ENCODE measurements at places on chromosomes 5 and 9. TPM values are rescaled to one million over a fixed set of nuclear protein-coding genes. Genes with fewer than 3 reads are reported as not detected.
A peak's percentile ranks its signal among the peaks of the same experiment; 100 is the strongest.

- H3K36me3 ChIP-seq: peaks cover 18% of the 10 kb centered on the region
- no peak overlapping the region for H3K27ac ChIP-seq
- DNase-seq: no peak
- no peaks in the 10 kb centered on the region for H3K27me3 ChIP-seq
- no peak overlapping the region for H3K4me3 ChIP-seq
Measured at GRCh38 chr5:36659411-36659810, 53.0 kb downstream of the SLC1A3 start.

- peak; percentile 32 for DNase-seq
- no peaks in the 10 kb centered on the region for H3K27me3 ChIP-seq
- H3K27ac ChIP-seq: no peak overlapping the region
- H3K36me3 ChIP-seq: no peaks in the 10 kb centered on the region
- H3K4me1 ChIP-seq: peaks cover 4% of the 10 kb centered on the region
Measured at GRCh38 chr5:99900302-99900852, 634.8 kb upstream of the FAM174A start.

DNA sequence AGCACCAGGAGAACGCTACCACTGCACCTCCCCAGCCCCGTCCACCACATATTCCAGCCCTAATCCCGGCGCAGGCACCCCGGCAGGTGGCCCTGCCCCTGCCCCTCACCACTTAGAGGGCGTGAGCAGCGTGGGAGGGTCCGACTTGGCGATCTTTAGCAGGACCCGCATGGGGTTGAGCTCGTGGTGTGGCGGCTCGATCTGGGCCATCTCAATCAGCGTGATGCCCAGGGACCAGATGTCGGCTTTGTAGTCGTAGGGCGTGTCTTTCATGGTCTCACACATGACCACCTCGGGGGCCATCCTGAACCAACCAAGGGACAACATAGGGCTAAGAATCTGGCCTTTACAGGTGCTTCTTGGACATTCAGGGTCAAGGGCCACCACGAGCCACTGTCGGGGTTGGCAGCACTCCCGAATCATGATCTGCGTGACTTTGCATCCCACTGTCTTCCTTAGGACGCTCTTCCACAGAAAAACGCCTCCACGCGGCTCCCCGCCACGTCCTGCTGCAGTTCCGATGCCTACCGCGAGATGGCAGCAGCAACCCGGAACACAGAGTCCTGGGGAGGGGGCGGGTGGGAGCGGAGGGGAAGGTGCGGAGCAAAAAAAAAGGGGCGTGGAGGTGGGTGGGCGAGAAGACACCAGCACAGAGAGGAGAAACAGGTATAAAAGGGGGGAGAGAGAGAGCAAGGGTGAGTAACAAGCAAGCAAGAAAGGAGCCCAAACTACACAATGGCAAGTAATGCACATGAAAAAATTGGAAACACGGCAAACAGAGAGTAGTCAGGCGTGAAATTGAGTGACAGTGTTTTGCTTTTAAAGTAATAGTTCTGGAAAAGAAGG, 81.3 kb downstream of the STK10 start:
- no peak overlapping the region for H3K4me3 ChIP-seq
- H3K27ac ChIP-seq: peak overlapping the region; percentile 31
- H3K27me3 ChIP-seq: no peaks in the 10 kb centered on the region
- peaks cover 47% of the 10 kb centered on the region for H3K36me3 ChIP-seq
- peaks cover 67% of the 10 kb centered on the region for H3K4me1 ChIP-seq

GRCh38 chr9:130275156-130275555, 9.6 kb downstream of the HMCN2 start:
- no peak for DNase-seq
- H3K27ac ChIP-seq: no peak overlapping the region
- peaks cover 4% of the 10 kb centered on the region for H3K4me1 ChIP-seq
- H3K36me3 ChIP-seq: no peaks in the 10 kb centered on the region
- H3K27me3 ChIP-seq: no peaks in the 10 kb centered on the region

DNA sequence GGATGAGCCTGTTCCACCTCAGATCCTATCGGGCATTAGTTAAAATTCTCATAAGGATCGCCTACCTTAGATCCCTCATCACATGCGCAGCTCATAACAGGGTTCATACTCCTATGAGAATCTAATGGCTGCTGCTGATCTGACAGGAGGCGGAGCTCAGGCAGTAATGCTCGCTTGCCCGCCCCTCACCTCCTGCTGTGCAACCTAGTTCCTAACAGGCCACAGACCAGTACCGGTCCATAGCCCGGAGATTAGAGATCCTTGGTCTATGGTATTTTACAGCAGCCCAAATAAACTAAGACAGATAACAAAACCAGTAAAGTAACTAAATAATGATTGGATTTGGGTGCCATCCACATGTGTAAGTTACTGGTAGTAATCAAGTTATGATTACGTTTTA, 17.5 kb downstream of the GOLPH3 start:
- H3K4me3 ChIP-seq: no peak overlapping the region
- no peak overlapping the region for H3K27ac ChIP-seq
- no peaks in the 10 kb centered on the region for H3K36me3 ChIP-seq
- DNase-seq: no peak
- no peaks in the 10 kb centered on the region for H3K27me3 ChIP-seq

DNA sequence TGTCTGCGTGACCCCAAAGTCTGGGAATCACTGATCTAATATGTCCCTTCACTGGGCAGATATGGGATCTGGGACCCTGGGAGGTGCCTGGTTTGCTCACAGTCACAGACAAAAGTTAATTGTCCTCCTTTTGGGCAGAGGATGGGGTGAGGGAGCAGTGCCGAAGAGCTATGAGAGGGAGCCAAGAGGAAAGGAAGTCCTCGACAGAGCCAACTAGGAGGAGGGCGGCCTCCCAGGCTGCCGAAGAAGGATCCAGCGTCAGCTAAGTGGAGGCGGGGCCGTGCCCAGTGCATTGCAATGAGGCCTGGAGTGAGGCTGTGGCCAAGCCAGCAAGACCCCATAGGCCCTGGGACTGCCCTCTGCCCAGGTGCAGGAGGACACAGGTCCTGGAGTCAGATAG, 11.4 kb downstream of the AIF1L start:
- no peaks in the 10 kb centered on the region for H3K4me1 ChIP-seq
- no peak overlapping the region for H3K4me3 ChIP-seq
- no peak overlapping the region for H3K27ac ChIP-seq
- H3K27me3 ChIP-seq: no peaks in the 10 kb centered on the region
- no peaks in the 10 kb centered on the region for H3K36me3 ChIP-seq
- DNase-seq: no peak

HTR1A gene
- not detected for total RNA-seq

ANKRA2 gene
- total RNA-seq: 10.2 TPM
